Activated CD8-positive, alpha-beta T cell treated with anti-CD3 and anti-CD28 coated beads for 36 hours (primary cell): ENCODE measurements at places on chromosomes 7 and 10. TPM values are rescaled to one million over a fixed set of nuclear protein-coding genes. Genes with fewer than 3 reads are reported as not detected.

RBM48 gene
- 11.5 TPM for total RNA-seq

MBLAC1 gene
- total RNA-seq, result 1.9 TPM

BHLHA15 gene
- total RNA-seq, result not detected

DNA sequence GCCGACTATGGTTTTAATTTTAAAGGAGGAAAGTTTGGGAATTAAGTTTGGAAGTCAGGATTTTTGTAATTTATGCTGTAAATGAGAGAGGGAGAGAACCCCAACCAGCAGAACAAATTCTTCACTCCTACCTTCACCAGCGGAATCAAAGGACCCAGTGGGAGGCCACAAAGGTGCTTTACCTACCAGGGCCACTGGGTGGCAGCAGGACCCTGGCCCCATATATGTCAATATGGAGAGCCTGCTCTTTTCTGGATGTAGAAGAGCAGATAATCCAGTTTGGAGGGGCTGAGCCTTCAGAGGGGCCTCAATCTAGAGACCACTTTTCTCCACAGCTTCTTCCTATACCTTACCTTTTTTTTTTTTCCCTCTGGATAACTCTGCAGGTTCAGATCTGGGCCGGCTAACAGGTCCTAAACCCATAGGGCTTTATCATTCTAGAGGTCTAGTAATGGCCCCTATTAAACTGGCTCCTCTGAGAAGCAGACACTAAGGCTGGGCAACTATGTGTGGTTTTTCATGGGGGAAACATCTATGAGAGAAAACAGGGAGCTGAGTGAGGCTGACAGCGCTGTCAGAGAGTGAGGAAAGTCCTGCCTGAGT, 8.5 kb upstream of the SCD start:
- peak overlapping the region; percentile 44 for H3K27ac ChIP-seq
- peak; percentile 90 for DNase-seq
- H3K4me1 ChIP-seq, result peaks cover 2% of the 10 kb centered on the region
- H3K36me3 ChIP-seq, result no peaks in the 10 kb centered on the region

GRCh38 chr7:129469930-129470329, 32.4 kb upstream of the SMKR1 start:
- no peak overlapping the region for H3K27ac ChIP-seq
- H3K36me3 ChIP-seq, result peaks cover 5% of the 10 kb centered on the region
- DNase-seq, result no peak
- H3K27me3 ChIP-seq, result no peaks in the 10 kb centered on the region
- peaks cover 4% of the 10 kb centered on the region for H3K4me1 ChIP-seq

- no peak overlapping the region for H3K27ac ChIP-seq
- H3K4me1 ChIP-seq, result no peaks in the 10 kb centered on the region
- no peak overlapping the region for H3K4me3 ChIP-seq
- DNase-seq, result no peak
These were observed 84.7 kb downstream of the GPR26 start for GRCh38 chr10:123750901-123751300.

GRCh38 chr7:140676306-140676705, 3.6 kb downstream of the ADCK2 start:
- H3K4me3 ChIP-seq, result no peak overlapping the region
- no peak for DNase-seq
- H3K4me1 ChIP-seq, result peaks cover 35% of the 10 kb centered on the region
- peaks cover 33% of the 10 kb centered on the region for H3K36me3 ChIP-seq
- no peaks in the 10 kb centered on the region for H3K27me3 ChIP-seq

GRCh38 chr10:71077143-71077581, 135.2 kb upstream of the UNC5B start:
- H3K4me3 ChIP-seq, result no peak overlapping the region
- no peak overlapping the region for H3K27ac ChIP-seq

DNA sequence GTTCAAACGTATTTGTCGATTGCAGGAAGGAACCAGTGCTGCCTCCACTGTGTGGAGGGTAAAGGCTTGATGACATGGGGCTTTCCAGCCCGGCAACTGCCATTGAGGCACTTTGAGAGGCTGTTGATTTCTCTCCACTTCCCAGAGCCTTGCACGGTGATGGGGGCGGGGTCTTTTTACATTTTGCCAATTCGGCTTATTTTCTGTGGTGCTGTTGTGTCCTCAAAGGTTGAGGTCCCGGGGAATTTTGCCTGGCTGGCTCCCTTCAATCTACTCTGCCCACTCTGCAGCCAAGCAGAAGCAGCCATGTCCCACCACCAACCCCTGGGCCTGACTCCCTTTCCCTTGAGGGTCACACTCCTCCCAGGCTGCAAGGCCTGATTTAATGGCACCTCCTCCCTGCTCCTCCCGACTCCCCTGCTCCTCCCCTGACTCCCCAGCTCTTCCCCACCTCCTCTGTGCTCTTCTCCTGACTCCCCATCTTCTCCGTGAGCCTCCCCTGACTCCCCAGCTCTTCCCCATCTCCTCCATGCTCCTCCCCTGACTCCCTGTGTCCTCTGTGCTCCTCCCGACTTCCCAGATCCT, 39.0 kb downstream of the OAT start:
- H3K27ac ChIP-seq, result no peak overlapping the region
- H3K4me1 ChIP-seq, result no peaks in the 10 kb centered on the region
- no peak overlapping the region for H3K4me3 ChIP-seq
- peaks cover 30% of the 10 kb centered on the region for H3K27me3 ChIP-seq
- no peak for DNase-seq
- no peaks in the 10 kb centered on the region for H3K36me3 ChIP-seq

DNA sequence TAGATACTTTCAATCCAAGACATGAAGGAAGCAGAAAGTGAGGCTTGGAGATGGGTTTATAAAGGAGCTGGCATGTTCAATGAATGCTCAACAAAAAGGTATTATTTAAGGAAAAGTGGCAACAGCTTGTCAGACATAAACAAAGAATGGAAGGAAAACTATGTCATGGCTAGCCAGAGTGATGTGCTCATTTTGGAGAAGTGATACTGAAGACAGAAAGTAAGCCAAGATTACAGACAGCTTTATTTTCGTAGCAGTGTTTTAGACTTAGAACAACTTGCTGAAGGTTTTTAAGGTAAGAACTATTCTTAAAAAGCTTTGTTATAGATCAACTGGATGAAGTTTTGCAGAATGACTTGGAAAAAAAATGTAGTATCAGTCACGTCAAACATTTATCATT, 160.5 kb upstream of the FERD3L start:
- no peak overlapping the region for H3K4me3 ChIP-seq
- no peaks in the 10 kb centered on the region for H3K36me3 ChIP-seq
- no peaks in the 10 kb centered on the region for H3K4me1 ChIP-seq
- H3K27me3 ChIP-seq, result no peaks in the 10 kb centered on the region
- DNase-seq, result no peak

- DNase-seq, result no peak
- no peaks in the 10 kb centered on the region for H3K36me3 ChIP-seq
- H3K27me3 ChIP-seq, result peaks cover 1% of the 10 kb centered on the region
- H3K4me1 ChIP-seq, result no peaks in the 10 kb centered on the region
- no peak overlapping the region for H3K4me3 ChIP-seq
These were observed 139.1 kb upstream of the CTBP2 start for GRCh38 chr10:125299461-125299860.

DNA sequence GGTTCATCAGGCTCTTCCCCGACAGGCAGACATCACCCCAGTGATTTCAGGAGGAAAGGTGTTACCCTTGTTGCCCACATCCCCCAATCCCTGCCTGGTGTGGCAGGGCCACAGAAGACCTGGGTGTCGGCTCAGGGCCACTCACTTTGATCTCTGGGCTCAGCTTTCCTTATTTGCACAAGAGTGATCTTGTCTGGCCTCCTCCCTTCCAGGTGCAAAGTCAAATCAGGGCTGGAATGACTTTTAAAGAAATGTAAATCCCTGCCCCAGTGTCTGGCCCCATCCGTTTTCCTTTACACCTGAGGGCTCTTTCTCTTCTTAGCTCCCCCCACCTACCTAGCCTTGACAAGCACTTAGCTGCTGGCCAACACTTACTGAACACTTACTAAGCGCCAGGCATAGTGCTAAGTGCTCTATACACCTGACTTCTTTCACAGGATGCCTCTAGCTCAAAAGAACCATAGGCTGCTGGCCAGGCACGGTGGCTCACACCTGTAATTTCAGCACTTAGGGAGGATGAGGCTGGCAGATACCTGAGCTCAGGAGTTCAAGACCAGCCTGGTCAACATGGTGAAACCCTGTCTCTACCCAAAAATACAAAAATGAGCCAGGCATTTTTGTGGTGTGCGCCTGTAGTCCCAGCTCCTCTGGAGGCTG, 979 bp upstream of the NODAL start:
- H3K27ac ChIP-seq, result no peak overlapping the region
- no peaks in the 10 kb centered on the region for H3K36me3 ChIP-seq
- DNase-seq, result no peak

DNA sequence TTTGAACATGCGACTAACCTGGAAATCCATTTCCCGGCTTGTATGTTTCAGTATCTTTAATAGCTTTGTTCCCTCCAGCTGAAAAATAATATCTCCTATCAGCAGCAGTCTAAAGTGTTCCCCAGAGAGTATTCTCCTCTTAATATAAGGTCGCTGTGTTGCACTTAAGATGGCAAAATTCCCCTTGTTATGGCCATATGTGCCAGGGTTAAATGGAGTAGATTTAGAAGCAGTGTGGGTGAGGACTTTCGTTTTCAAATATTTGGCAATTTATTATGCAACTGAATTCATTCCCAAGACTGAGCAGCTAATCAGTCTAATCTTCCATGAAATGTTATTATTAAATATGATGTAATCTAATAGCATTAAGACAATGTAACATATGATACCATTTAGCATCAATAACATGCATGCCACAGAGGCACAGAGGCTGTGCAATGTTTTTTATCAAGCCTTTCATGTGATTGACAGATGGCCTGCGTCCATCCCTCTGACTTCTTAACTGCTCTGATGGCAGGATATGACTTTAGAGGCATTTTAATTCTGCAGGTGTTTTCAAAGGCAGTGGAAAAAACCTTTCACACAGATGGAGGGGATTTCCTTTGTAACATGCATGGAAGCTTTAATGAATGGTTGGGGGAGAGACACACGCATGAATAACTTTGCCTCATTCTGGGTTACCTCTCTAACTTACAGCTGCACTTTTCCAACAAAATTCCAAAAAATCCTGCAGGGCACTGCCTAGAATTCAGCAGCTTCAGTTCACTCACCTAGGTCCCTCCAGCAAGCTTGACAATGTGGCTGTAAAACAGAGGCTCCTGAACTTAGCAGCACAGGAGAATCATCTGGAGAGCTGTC, 55.1 kb upstream of the ZPBP start:
- H3K27me3 ChIP-seq, result no peaks in the 10 kb centered on the region
- peaks cover 89% of the 10 kb centered on the region for H3K4me1 ChIP-seq
- peak overlapping the region; percentile 97 for H3K27ac ChIP-seq
- peak; percentile 77 for DNase-seq
- no peaks in the 10 kb centered on the region for H3K36me3 ChIP-seq
- H3K4me3 ChIP-seq, result peak overlapping the region; percentile 59

GRCh38 chr10:69893271-69893900, 91.7 kb downstream of the COL13A1 start:
- no peaks in the 10 kb centered on the region for H3K27me3 ChIP-seq
- no peak for DNase-seq
- H3K27ac ChIP-seq, result no peak overlapping the region
- H3K4me3 ChIP-seq, result no peak overlapping the region
- no peaks in the 10 kb centered on the region for H3K4me1 ChIP-seq
- H3K36me3 ChIP-seq, result no peaks in the 10 kb centered on the region

DNA sequence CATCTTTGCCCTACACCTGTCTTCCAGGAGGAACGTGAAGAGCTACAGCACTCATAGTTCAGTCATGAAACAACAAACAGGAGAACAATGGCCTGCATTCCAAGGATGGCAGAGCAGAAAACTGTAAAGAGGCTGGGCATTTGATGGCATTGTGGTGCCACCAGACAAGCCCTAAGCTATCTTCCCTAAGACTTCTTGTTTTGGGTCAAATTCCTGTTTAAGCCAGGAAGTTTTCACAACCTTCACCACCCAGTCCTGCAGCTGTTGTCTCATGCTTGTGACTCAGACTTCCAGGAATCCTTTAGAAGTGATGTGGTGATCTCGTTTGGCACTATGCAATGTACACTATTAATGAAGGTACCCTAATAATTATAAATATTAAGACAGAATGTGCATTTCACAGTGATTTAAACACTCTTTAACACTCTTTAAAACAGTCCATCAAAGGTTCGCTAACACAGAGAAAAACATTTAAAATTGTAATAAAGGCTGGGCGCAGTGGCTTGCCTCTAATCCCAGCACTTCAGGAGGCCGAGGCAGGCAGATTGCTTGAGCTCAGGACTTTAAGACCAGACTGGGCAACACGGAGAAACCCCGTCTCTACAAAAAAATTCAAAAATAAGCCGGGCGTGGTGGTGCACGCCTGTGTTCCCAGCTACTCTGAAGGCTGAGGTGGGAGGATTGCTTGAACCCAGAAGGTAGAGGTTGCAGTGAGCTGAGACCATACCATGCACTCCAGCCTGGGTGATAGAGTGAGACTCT, 2.7 kb upstream of the HERPUD2 start:
- peaks cover 42% of the 10 kb centered on the region for H3K4me1 ChIP-seq
- H3K4me3 ChIP-seq, result no peak overlapping the region
- H3K36me3 ChIP-seq, result peaks cover 14% of the 10 kb centered on the region
- no peak overlapping the region for H3K27ac ChIP-seq
- DNase-seq, result no peak

DNA sequence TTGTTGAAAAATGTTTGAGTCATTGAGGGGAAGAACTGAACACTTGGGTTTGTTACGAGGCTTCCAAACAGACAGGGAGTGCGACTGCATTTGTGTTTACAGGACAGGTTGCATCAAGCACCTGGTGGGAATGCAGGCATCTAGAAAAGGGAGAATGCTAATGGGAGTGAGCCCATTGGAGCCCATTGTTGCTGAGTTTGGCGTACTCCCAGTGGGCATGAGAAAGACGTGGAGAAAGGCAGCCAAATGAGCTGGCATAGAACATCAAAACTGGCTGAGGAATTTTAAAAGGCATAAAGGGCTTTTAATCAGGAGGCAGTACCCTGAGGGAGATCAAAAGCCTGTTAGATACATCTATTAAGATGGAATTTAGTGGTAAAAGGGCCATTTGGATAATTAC, 171.6 kb upstream of the NPSR1 start:
- no peak for DNase-seq
- H3K27ac ChIP-seq, result no peak overlapping the region
- no peak overlapping the region for H3K4me3 ChIP-seq
- H3K27me3 ChIP-seq, result no peaks in the 10 kb centered on the region
- H3K36me3 ChIP-seq, result no peaks in the 10 kb centered on the region
- no peaks in the 10 kb centered on the region for H3K4me1 ChIP-seq

DNA sequence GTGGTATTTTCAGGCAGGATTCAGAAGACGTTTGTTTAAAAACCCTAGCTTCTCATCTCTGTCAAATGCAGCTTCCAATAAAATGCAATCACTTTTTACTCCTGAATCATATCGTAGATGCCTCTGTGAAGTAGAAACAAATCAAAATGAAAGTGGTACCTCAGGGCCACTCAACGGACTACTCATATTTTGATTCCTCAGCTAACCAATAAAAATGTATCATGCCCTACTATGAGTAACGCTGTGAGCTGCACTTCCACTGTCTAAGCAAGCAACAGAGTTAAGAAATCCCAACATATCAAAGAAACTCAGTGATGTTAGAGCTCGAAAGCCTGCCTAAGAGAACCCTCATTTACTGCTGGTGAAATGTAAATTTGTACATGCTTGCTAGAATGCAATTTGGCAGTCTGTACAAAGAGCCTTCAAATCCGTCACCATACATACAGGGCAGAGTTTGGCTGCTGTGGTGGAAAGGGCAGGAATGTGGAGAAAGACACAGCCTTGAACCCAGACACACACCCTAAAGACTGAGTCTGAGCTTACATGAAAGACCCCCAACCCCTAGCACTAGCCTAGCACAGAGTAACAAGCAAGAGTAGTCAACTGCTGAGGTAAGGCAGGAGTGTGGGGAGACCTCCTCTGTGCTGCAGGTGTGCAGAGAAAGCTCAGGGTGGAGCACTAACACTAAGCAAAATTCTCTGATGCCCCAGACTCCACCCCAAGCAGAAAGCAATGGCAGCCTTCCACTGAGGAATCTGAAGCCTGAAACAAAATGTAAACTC, 151.5 kb downstream of the ANK3 start:
- DNase-seq, result peak; percentile 30
